ENCODE measurements at places on chromosomes 6 and 20. TPM values are rescaled to one million over a fixed set of nuclear protein-coding genes. Genes with fewer than 3 reads are reported as not detected.
A peak's percentile ranks its signal among the peaks of the same experiment; 100 is the strongest.

DNA sequence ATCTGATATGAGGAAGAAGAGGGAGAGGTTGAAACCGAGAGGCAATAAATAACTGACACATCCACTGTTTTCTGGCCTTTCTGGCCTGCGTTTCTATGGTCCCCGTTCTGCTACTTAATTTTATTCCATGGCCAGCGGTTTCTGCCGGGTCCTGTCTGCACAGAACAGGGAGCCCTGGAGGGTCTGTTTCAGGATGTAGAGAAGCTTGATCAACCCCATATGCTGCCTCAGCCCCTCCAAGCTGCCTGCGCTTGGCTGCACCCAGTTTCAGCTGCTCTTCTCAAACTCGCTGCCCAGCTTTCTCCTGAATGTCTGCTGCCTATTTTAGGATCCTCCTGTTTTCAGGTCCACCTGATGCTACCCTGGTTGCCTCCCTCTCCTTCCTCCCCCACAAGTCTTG is 18.5 kb upstream of the PACSIN1 start:
- no peak overlapping the region for H3K4me3 ChIP-seq
- no peak overlapping the region for H3K27ac ChIP-seq
- H3K36me3 ChIP-seq, result no peaks in the 10 kb centered on the region
- H3K27me3 ChIP-seq, result no peaks in the 10 kb centered on the region
- DNase-seq, result no peak

- DNase-seq, result no peak
- no peaks in the 10 kb centered on the region for H3K27me3 ChIP-seq
- no peak overlapping the region for H3K27ac ChIP-seq
- no peaks in the 10 kb centered on the region for H3K4me1 ChIP-seq
- H3K36me3 ChIP-seq, result no peaks in the 10 kb centered on the region
These were observed 106.0 kb downstream of the PACRG start for GRCh38 chr6:162833776-162834175.

- H3K4me1 ChIP-seq, result no peaks in the 10 kb centered on the region
- no peaks in the 10 kb centered on the region for H3K36me3 ChIP-seq
- H3K27ac ChIP-seq, result no peak overlapping the region
- H3K4me3 ChIP-seq, result no peak overlapping the region
- no peak for DNase-seq
- H3K27me3 ChIP-seq, result no peaks in the 10 kb centered on the region
These were observed 187.0 kb upstream of the FOXQ1 start for GRCh38 chr6:1124885-1125284.

The CST7 gene
- total RNA-seq, result 5.0 TPM

- peak; percentile 56 for DNase-seq
- no peak overlapping the region for H3K4me3 ChIP-seq
- H3K4me1 ChIP-seq, result peaks cover 7% of the 10 kb centered on the region
- H3K27me3 ChIP-seq, result no peaks in the 10 kb centered on the region
These were observed 130.6 kb upstream of the INSM1 start for GRCh38 chr20:20237093-20237959.

DNA sequence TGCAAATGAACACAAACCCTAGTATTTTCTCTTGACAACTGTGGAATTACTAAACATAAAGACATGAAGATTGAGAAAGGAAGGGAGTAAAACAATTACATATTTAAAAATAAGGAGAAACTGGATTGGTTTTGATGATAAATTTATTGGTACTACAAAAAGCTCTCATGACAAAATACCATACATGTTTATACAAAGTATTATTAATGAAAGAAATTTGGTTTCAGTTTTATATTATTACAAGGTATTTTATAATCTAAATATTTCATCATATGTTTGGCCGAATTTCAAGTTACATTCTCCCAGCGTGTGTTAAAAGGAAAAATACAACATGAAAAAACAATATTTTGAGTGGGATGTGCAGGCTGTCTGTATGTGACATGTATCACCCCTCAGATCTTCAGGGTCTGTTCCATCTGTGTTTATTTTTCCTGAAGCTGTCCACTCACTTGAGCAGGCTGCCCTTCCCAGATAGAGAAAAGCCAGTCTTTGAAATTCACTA is 568.4 kb downstream of the NKAIN2 start:
- peak; percentile 84 for DNase-seq
- H3K27me3 ChIP-seq, result no peaks in the 10 kb centered on the region
- H3K4me3 ChIP-seq, result no peak overlapping the region

DNA sequence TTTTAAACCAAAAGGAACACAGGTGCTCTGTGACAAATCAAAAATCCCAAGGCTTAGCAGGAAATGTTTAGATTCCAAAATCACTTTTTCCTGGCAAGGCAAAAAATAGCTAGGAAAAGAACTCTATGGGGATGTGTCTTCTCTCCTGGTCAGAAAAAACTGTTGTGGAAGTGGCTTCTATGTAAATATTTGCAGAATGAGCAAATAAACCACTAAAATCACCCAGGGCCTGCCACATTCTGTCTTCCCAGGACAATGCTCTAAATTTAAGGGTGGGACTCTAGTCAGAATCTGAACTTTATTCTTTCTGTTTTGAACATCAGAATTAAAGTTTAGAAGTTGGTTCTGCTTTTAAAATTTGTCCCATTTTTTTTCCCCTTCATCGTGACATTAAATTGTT is 29.3 kb downstream of the GCM1 start:
- no peak overlapping the region for H3K4me3 ChIP-seq
- no peak for DNase-seq

DNA sequence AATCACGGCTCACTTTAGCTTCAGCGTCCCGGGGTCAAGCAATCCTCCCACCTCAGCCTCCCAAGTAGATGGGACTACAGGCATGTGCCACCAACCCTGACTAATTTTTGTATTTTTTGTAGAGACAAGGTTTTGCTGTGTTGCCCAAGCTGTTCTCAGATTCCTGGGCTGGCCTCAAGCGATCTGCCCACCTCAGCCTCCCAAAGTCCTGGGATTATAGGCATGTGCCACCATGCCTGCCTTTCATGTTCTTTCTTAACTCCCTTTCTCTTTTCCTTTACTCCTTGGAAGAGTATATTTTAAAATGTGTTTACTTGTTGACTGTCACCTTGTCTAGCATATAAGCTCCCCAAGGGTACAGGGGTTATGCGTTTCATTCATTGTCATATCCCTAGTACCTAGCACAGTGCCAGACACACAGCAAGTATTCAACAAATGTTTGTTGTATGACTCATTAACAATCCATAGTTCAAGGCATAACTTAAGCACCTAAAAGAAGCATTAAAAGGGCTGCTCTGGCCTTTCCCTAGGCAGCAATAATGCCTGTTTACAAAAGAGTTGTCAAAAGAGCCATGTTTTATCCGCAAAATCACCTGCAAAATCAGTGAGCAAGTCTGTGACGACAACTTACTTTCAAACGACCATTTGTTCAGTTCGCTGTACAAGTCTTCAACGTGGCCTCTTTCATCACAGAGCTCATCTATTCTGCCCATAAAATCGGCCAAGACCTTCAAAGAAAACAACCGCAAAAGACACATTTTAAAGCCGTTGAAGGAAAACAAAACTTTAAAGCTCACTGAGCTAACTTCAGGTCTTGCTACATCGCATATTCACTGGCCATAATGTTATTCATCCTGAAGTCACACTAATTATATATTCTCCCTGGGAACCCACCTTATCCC is 4.6 kb downstream of the CYP24A1 start:
- no peak for DNase-seq
- H3K36me3 ChIP-seq, result no peaks in the 10 kb centered on the region
- no peak overlapping the region for H3K4me3 ChIP-seq
- H3K27ac ChIP-seq, result no peak overlapping the region
- H3K27me3 ChIP-seq, result peaks cover 59% of the 10 kb centered on the region
- H3K4me1 ChIP-seq, result no peaks in the 10 kb centered on the region

DNA sequence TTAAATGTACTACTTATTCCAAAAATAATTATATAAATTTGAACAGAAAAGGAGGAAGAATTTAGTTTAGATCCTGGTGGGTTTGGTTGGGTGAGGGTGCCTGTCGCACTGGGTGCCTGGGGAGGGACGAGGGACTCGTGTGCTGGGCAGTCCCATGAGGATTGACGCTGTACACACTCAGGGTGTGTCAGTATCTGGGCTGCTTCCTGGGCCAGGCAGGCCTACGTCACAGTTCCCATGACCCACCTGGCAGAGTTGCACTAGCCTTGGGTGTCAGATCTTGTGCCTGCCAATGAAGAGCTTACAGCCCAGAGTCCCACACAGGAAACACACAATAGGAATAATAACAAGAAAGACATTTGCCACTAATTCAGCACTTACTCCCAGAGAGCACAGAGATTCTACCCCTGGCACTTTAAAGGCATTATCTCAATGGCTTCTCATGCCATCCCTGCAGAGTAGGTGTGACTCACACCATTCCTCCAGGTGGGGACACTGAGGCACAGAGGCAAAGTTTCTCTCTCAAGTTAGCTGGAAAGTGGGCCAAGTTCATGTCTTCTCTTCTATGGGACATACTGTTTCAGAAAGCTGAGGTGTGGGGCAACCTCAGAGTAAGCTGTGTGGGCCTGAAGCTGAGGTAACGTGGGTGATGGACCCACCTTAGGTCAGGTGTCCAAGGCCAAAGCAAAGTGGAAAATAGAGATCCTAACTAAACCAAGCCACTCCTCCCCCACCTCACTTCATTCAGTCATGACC is 1.3 kb upstream of the SDCBP2 start:
- H3K27me3 ChIP-seq, result no peaks in the 10 kb centered on the region
- no peak overlapping the region for H3K4me3 ChIP-seq
- H3K36me3 ChIP-seq, result no peaks in the 10 kb centered on the region
- peak overlapping the region; percentile 94 for H3K27ac ChIP-seq

DNA sequence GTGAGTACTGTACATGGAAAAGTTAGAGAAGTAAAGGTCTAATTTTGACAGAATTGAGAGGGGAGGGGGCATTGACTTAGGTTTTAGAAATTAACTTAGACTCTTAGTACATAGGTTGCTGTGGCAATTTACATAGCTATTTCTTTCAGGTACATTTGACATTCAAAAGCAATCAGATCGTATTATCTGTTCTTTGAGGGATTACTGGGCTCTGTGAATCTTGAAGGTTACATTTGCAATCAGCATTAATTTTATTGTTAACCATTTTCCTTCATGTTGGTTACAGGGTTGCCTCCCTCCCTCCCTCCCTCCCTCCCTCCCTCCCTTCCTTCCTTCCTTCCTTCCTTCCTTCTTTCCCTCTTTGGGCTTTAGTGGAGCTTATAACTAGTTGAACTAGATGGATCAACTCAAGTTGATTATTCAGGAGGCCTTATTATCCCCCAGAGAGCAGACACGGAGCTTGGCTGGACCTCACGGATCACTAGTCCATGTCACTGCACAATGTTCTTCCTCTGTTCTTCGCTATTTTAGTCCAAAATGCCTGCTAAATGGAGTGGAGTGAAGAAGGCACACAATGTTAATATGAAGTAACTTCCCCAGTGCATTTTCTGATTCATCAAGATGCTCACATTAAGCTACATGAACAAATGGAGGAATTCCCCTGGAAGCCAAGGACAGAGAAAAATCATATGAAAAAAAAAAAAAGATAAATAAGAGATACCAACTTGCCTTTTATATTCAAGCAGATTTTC is 87.8 kb downstream of the PLCB4 start:
- no peak overlapping the region for H3K4me3 ChIP-seq
- H3K27ac ChIP-seq, result no peak overlapping the region
- no peaks in the 10 kb centered on the region for H3K27me3 ChIP-seq
- H3K36me3 ChIP-seq, result no peaks in the 10 kb centered on the region

The C6orf141 gene
- total RNA-seq, result 4.0 TPM

GRCh38 chr6:94501516-94501915 is 1075.8 kb upstream of the MANEA start:
- no peak for DNase-seq
- no peaks in the 10 kb centered on the region for H3K27me3 ChIP-seq
- no peak overlapping the region for H3K27ac ChIP-seq
- H3K4me1 ChIP-seq, result no peaks in the 10 kb centered on the region
- no peak overlapping the region for H3K4me3 ChIP-seq

- no peak overlapping the region for H3K4me3 ChIP-seq
- H3K27ac ChIP-seq, result peak overlapping the region; percentile 48
- H3K36me3 ChIP-seq, result no peaks in the 10 kb centered on the region
These were observed 93.8 kb downstream of the FOXA2 start for GRCh38 chr20:22490287-22491193.

DNA sequence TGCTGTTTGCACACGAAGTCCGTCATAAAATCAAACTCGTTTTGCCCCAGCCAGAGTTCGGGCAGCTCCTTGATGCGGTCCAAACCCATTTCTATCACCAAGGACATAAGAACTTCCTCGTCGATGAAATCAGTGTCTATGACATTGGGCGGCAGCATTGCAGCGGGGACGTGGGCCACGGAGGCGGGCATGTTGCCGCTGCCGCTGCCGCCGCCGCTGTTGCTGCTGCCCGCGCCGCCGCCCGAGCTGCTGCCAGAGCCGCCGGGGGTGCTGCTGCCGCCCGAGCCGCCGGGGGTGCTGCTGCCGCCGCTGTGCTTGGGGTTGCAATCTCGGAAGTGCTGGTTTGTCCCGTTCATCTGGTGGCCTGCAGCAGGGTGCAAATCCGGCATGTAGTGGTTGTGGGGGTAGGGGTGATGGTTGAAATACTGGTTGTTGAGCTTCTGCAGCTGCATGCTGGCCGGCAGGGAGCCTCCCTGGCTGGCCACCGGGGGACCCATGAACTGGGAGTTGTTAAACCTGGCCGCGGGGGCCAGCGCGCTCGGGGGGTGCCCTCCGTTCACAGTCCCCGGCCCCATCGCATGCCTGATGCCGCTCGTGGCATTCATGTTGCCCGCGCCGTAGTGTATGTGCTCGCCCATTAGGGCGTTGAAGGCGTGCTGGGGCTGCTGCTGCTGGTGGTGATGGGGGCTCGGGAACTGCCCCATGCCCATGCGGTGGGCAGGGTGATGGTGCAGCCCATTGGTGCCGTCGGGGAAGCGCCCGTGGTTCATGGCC is 1.1 kb downstream of the CITED2 start:
- H3K4me3 ChIP-seq, result peak overlapping the region; percentile 99
- H3K4me1 ChIP-seq, result peaks cover 4% of the 10 kb centered on the region
- peak; percentile 85 for DNase-seq
- H3K36me3 ChIP-seq, result peaks cover 25% of the 10 kb centered on the region
- H3K27ac ChIP-seq, result peak overlapping the region; percentile 94

DNA sequence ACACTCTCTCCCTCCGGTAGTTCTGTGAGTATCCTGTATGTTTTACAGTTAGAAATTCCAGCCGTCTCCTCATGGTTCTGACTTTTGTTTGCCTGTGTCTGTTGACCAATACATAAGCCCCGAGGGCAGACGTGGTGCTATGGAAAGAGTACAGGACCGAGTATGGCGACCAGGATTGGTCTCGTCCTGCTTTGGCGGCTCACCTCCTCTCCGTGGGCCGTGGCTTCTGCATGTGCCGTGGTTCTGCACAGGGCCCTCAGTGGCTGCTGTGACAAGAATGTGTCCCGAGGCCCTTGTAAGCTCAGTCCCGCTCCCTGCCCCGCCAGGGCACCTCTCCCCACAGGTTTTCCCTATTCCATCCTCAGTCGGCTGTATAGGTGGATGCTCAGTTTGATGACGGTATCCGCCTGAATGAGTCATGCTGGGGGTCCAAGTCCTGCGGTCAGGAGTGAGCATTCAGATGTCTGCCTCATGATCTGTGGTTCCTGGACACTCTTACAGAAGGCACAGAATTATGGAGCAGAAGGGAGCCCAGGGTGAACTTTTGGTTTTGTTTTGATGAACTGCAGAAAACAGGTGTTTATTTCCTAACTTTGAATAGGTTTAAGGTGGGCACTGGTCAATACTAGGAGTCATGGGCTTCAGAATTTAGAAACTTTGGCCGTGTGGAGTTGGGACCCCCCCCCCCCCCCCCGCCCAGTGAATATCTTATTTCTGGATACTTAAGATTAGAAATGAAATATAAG is 1.2 kb downstream of the ARFGAP1 start:
- no peaks in the 10 kb centered on the region for H3K36me3 ChIP-seq
- peak overlapping the region; percentile 18 for H3K4me3 ChIP-seq
- H3K27ac ChIP-seq, result no peak overlapping the region
- peaks cover 7% of the 10 kb centered on the region for H3K4me1 ChIP-seq
- no peaks in the 10 kb centered on the region for H3K27me3 ChIP-seq

- peaks cover 7% of the 10 kb centered on the region for H3K4me1 ChIP-seq
- H3K27ac ChIP-seq, result no peak overlapping the region
- no peak overlapping the region for H3K4me3 ChIP-seq
- no peaks in the 10 kb centered on the region for H3K27me3 ChIP-seq
These were observed 186.8 kb upstream of the RREB1 start for GRCh38 chr6:6920987-6921313.

Data from lung (tissue), 17 donors.